ENCODE measurements at places on chromosomes 1 and 21.

GRCh38 chr1:5225707-5226704 is 571.6 kb downstream of the AJAP1 start:
- no peak for DNase-seq

GRCh38 chr1:90779573-90779972 is 62.5 kb upstream of the BARHL2 start:
- DNase-seq = no peak

GRCh38 chr1:166673722-166674121 is 165.6 kb upstream of the POGK start:
- no peak for DNase-seq

DNA sequence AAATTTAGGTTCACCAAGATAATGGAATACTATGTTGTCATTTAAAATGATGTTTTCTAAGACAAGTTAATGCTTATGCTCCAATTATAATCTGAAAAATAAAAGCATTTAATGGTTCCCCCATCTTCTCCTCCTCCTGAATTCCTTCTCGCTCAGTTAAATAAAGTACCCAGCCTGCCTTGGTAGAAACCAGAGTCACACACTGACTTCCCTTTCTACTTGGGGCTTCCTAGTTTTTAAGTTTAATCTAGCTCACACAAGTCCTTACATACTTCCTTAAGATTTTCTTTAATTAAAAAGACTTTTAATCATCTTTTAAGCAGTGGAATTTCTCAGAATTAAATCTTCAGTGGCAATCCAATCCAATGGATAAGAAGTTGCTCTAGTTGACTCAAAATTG is 32.9 kb downstream of the CD58 start:
- DNase-seq = no peak

DNA sequence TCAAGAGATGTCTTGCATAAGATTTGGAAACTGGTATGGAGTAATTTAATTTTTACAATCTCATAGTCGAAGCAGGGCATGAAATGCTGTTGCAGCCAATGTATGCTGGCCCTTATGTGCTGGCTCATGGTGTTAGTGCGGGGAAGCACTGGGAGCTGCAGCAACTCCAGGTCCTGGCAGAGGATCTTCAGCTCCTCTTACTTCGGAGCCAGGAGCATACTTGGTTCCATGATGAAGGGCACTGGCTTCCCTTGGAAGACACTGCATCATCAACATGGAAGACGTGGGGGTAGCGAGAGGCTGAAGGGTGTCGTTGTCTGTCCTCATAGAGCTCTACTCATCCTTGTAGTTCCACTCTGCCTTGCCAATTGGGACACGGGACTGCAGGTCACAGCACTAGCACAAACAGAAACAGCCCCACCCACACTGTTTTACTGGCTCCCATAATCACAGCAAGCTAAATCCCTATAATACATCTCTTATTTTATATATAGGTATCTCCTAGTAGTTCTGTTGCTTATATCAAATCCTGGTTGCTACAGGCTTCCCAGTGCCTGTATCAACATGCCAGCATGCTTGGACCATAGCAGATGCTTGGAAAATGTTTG is 22.4 kb downstream of the PLA2G2D start:
- DNase-seq = no peak
